ENCODE measurements at places on chromosomes 5 and 9.

DNA sequence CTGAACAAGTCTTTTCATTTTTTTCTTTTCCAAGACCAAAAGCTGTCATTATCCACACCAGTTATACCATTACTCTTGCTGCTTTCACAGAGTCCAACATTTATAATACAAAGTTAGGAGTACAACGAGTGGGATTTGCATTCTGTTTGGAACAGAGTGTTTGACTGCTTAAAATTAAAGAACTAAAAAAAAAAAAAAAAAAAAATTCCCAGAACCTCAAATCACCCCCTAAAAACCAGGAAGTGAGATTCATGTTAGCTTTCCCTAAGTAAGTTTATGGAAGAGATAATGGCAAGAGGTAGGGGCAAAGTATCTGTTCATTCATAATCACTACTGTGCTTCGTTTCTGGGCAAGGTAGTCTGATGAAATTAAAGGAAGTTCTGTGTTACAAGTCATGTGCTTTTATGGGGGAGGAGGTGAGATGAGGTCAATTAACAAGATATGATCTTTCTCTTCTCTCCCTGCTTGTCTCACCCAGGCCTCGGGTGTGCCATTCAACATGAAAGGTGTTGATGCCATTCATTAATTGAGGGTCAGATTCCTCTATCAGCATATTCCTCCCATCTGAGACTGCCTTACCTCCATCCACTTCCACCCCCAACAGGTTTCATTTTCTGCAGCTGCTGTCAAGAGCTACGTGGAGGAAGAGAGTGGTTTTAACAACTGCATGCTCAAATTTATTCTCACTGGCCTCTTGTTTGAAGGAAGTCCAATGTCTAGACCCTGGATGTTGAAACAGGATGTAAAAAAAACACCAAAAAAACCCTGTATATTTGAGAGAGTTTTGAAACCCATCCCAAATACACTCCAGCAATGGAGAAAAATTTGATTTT lies 58.1 kb downstream of the MARCHF3 start:
- DNase-seq: no peak

DNA sequence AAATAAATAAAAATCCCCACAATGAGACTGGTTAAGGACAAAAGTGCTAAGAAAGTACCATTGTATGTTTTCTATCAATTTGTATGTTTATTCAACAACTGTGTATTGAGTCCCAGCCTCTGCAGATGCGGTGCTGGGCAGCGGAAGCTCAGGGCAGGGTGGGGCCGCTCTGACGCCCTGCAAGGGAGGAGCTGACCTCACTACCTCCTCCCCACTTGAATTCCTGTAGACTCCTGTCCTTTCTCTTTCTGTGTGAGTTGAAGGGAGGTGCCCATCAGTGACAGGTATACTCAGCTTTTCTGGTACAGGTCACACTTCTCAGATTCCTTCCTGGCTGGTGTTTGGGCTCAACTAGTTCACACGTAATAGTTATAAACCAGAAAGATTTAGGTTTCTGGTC lies 27.0 kb downstream of the ANGPTL2 start:
- no peak for DNase-seq

DNA sequence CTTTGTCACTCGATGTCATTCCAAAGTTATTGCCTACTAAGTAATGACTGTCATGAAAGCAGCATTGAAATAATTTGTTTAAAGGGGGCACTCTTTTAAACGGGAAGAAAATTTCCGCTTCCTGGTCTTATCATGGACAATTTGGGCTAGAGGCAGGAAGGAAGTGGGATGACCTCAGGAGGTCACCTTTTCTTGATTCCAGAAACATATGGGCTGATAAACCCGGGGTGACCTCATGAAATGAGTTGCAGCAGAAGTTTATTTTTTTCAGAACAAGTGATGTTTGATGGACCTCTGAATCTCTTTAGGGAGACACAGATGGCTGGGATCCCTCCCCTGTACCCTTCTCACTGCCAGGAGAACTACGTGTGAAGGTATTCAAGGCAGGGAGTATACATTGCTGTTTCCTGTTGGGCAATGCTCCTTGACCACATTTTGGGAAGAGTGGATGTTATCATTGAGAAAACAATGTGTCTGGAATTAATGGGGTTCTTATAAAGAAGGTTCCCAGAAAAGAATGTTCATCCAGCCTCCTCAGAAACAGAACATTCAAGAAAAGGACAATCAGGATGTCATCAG lies 11.3 kb downstream of the TLR4 start:
- DNase-seq: no peak

- DNase-seq: no peak
These were observed 65.1 kb upstream of the PTCH1 start for GRCh38 chr9:95581900-95582299.

DNA sequence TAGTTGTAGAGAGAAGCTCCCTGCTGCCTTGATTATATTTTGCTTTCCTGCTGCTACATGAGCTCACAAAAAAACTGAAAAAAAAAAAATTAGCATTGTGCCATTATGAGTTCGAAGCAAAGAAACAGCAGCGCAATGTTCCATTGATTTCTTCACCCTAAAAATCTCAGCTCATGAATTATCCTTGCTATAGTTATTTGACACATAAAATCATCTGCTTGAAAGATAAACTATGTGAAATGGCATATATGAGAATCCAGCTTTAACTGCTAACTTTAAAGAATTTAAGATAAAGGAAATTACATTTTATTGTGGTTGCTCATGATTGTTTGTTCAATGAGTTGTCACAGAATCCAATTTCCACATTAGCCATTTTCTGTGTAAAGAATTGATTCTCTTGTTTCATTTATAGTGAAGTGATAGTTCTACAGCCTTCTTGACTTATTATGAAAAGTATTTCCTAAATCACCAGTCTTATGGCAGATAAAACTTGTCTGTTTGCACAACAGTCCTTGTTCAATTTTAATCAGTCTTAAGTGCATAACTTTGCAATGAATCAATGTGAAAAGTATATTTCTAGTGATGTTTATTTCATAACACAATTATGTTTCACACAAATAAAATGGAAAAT lies 1275.0 kb upstream of the CDH9 start:
- DNase-seq: no peak

- DNase-seq: no peak
These were observed 7.7 kb downstream of the RASGEF1C start for GRCh38 chr5:180201051-180201987.

GRCh38 chr9:75448281-75448680 lies 360.0 kb downstream of the OSTF1 start:
- DNase-seq: no peak

GRCh38 chr5:120436996-120437395 lies 27.1 kb upstream of the PRR16 start:
- DNase-seq: no peak

DNA sequence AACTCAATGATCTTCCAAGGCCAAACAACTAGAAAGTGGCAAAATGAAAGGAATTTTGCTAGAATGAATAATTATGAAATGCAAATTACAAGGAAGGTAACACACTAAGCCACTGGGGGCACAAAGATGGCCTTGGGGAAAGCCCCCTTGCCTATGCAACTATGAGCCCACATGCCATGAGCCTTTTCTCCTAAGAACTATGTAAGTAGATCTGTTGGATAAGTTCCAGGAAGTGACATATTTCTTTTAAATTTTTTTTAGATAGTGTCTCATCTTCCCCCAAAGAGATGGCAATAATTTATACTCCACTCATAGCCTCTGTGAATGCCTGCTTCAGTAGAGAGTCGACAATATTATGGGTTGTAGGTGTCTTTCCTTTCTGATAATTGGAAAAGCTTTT lies 257.8 kb downstream of the AUH start:
- DNase-seq: no peak

DNA sequence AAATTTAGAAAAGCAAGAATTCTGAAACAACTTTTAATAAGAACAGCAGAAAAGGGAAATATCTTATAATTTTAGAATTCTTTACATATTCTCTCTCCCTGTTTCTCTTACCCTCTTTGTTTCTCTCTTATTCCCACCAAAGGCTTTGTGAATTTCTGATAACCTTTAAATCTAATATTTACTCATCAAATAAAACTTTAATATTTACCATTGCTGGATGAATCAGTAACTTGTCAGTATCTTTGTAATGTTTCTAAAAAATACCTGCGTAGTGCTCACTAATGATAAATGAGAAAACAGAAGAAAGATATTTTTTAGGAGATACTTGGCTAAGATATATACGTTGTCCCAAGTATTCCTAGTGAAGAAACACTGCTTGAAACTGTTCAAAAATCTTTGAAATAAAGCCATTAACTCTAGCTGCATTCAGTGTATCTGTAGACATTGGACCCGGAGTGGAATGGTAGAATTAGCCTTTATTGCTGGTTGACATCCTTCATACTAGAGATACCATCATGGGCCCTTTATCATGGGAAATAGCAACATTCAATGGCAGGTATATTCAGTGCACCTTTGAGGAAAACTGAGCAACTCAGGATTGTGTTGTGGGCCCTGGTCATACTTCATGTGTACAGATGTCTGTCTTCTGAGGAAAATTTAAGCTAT lies 2160.4 kb downstream of the MAT2B start:
- no peak for DNase-seq

DNA sequence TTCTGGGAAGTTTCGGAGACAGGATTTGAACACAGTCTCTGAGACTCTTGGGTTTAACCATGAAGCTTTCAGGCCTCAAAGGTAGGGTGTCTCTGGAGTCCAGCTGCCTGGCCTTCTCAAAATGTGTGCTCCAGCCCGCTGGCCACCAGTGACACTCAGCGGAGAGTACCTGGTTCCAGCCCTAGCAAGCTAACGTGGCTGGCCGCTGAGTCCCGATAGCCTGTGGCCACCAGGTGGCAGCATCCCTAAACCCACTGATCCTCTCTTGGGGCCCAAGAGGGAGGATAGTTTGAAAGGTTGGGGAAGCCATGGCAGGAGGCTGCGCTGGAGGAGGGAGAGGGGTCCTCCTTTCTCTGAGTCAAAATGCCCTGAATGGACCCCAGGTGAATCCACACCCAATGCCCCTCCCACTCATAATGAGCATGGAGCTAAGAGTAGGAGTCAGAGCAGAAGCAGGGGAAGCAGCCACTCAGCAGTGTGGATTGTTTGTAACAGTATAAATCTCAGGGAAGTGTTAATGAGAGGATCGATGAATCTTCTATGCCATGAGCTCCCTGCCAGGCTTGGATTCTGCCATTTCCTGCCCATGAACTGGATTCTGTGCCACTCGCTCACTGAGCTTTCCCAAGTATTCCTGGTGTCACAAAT lies 5.4 kb upstream of the TIFAB start:
- peak; percentile 49 for DNase-seq

- no peak for DNase-seq
These were observed 847 bp upstream of the GABRB2 start for GRCh38 chr5:161547406-161547737.

GRCh38 chr9:34456151-34456550 lies 2.2 kb downstream of the FAM219A start:
- DNase-seq: no peak

GRCh38 chr5:154520861-154521453 lies 42.9 kb upstream of the HAND1 start:
- DNase-seq: no peak

DNA sequence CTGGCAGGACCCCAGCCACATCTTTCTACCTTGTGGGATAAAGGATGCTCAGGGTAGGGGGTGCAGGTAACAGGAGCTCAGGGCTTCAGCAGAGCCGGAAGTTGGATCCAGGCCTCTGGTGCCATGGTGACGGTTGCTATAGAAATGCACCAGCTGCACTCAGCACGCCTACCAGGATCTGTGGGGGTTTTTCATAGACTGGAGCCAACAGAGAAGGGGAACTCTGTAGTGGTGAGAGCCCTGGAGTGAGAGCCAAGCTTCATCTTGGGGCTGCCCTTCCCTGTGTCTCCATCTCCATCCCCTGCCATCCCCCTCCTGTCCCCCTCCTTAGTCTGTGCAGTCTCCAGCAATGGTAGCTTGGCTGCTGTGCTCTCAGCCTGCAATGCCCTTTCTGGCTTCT lies 27.5 kb upstream of the BOD1 start:
- no peak for DNase-seq

DNA sequence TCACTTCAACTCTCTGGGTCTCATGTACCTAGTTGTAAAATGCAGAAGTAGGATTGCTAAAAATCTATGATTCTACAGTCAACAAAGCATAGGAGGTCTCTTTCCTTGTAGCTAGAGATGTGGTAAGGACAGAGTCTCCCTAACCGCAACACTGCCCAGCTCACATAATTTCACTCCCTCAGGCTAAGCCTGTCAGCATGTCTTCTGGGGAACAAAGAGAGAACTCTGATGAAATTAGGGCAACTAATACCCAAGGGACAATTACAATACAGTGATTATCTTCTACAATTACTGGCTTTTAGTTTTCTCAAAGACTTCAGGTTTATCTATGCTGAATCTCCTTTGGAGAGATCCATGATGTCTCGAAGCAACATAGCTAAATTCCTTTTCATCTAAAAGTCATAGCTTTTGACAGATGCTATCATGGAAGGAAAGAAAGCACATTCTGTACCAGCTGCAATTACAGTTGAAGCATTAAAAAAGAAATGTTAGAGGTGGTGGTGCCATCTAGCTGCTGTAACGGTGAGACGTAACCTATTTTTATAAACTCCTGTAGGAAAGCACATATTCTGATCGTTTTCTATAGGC lies 141.1 kb upstream of the TARS1 start:
- DNase-seq: no peak

GRCh38 chr9:111970827-111971226 lies 74.2 kb downstream of the UGCG start:
- DNase-seq: no peak

DNA sequence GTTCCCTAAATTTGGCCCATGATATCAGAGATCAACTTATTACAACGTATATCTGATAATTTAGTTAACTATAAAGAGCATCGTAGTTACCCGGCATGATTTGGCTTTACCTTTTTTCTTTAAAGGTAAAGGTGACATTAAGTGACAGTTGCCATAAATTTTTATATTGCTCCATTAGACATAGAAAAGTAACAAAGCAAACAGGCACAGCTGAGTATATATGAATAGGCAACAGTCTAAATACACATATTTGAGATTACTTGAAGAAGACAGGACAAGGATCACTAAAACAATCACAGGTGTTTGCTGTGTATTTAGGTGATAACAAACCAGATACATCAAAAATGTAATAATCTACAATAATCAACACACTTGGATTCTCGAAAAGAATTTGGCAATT lies 34.8 kb downstream of the RFX3 start:
- no peak for DNase-seq

DNA sequence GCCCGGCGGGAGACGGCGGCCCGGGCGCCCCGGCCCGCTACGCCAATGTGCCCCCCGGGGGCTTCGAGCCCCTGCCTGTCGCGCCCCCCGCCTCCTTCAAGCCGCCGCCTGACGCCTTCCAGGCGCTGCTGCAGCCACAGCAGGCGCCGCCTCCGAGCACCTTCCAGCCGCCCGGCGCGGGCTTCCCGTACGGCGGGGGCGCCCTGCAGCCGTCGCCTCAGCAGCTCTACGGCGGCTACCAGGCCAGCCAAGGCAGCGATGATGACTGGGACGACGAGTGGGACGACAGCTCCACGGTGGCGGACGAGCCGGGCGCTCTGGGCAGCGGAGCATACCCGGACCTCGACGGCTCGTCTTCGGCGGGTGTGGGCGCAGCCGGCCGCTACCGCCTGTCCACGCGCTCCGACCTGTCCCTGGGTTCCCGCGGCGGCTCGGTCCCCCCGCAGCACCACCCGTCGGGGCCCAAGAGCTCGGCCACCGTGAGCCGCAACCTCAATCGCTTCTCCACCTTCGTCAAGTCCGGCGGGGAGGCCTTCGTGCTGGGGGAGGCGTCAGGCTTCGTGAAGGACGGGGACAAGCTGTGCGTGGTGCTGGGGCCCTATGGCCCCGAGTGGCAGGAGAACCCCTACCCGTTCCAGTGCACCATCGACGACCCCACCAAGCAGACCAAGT lies 723 bp downstream of the SNX18 start:
- peak; percentile 68 for DNase-seq
